ENCODE measurements at places on chromosomes 5 and 9. TPM values are rescaled to one million over a fixed set of nuclear protein-coding genes. Genes with fewer than 3 reads are reported as not detected.

Gene PCDHGA3
- total RNA-seq = 0.16 TPM

Gene EXOC3
- total RNA-seq = 61.3 TPM

Gene PRRX2
- 0.68 TPM for total RNA-seq

Gene SLC36A2
- not detected for total RNA-seq

Gene TEX48
- total RNA-seq = not detected

Gene C7
- not detected for total RNA-seq

DNA sequence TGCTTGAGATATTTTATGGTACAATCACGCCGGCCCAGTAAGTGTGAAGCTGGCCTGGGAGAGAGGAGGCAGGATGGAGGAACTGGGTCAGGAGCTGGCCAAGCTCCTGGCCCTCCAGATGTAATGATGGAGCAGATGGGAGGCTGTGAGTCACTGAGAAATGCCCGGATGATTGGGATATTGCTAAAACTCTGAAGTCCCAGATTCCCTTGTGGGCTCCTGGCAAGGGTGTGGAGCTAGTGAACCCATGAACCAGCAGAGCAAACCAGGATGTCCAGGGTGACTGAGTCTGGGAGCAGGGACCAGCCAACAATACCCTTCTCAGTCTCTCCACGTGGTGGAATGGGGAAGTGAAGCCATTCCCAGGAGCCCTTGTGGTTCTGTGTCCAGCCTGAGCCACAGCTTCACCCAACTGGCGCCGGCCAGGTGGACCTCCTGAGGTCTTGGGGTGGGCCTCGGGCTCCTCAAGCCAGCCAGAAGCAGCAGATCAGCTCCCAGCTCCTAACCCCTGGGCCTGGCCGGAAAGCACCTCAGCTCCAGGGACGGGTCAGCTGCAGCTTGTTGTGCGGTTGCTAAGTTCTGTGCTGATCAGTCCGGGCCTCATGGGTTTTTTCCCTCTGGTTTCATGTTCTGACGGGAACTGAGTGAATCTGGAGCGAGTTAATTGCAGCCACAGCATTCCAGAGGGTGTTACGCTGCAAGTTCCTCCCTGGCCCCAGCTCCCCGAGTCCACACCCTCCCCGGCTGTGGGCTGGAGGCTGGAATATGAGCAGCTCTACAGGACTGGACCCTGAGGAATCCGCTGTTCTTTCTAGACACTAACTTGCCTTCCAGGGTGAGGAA is 37.6 kb downstream of the DUSP1 start:
- DNase-seq = no peak

- no peak for DNase-seq
Measured at GRCh38 chr9:6098431-6098830, 83.0 kb upstream of the RANBP6 start.

- DNase-seq = no peak
Measured at GRCh38 chr5:35205606-35206005, 24.7 kb downstream of the PRLR start.

- DNase-seq = peak; percentile 29
Measured at GRCh38 chr5:61732369-61732768, 400.3 kb downstream of the ZSWIM6 start.

DNA sequence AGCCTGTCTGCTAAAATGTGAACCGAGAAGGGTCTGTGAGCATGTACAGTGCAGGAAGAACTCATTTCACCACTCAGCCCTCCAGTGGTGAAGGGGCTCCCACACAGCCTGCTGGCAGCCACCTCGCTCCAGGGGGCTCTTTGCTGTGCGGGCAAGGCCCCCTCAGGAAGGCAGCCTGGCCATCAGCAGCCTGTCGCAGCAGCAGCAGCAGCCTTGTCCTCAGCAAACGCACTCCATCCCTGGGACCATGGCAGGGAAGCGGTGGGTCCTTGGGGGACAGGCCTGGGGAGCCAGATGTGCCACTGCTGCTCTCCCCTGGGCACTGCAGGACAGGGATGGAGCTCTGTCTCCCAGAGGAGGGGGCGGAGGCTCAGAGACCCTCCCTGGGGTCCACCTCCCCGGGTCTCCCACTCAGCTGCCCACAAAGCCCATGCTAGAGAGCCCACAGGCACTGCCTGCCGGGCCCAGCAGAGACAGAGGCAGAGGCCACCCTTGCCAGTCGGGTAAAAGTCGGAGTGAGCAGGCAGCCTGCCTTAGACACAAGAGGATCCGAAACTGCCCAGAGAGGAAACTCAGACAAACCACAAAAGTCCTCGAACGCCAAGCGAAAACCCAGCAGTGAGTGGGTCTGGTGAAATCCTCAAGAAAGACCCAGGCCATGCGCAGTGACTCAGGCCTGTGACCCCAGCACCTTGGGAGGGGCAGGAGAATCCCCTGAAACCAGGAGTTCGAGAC is 8.0 kb downstream of the BRD3 start:
- DNase-seq = no peak

DNA sequence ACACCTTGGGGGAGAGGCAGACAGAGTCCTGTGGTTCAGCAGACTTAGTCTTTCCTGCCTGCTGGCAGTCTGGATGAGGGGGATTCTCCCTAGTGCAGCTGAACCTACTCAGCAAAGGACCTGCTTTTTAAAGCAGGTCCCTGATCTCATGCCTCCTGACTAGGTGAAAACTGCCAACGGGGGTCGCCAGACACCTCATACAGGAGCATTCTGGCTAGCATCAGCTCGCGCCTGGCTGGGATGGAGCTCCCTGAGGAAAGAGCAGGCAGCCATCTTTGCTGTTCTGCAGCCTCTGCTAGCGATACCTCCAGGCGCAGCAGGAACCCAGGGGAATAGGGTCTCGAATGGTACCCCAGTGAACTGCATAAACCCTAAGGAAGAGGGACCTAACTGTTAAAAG is 225.2 kb downstream of the CDH9 start:
- no peak for DNase-seq

DNA sequence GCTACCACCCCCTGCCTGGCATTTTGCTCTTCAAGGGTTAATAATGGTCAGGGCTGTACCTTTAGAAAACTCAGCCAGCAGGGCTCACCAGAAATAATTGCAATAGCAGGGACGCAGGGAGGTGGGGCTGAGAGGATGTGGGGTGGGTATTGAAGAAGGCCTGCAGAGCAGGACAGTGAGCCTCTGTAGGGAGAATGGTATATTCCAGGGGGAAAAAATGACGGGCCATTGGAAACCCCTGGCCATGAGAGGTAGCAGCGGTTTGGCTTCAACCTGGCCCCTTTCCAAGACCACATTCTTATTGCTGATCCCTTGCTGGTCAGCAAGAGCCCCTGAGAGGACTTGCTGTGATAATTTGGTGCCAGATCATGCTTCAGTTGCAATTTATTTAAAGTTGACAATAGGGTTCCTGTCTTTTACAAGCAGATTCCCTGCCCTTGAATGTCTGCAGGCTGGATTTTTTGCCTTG is 36.7 kb upstream of the CTNNA1 start:
- DNase-seq = no peak

- no peak for DNase-seq
Measured at GRCh38 chr9:89848060-89849040, 243.5 kb downstream of the GADD45G start.

GRCh38 chr9:136572003-136572827 is 26.4 kb upstream of the NOTCH1 start:
- DNase-seq = peak; percentile 57

GRCh38 chr9:127927201-127927987 is 3.2 kb downstream of the PIP5KL1 start:
- DNase-seq = no peak

DNA sequence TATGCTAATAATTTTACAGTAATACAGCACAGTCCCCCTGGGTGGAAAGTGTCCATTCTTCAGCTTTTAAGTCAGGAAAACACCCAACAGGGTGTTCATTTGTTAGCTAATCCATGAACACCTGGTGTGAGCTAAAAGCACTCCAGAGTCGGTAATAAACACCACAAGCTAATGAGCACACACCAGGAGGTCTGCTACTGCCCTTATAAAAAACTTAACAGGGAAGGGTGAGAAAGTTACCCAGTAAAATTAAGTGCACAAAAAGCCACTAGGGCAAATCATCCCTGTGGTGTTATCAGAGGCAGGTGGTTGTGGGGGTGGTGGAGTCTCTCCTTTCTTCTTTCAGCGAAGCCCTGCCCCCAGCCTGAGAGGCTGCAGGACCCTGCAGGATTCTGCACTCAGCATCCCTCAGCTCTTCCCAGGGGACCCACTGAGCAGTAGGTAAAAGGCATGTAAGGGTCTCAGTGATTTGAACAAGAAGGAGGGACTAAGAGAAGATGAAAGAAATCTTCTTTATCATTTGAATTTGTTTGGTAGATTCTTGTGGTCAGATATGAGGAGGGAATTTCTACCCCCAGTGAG is 14.4 kb downstream of the GDNF start:
- DNase-seq = no peak

Data from neural crest cell (in vitro differentiated cells).